RKO (cell line): ENCODE measurements at places on chromosomes 3 and 15.
A peak's percentile ranks its signal among the peaks of the same experiment; 100 is the strongest.

DNA sequence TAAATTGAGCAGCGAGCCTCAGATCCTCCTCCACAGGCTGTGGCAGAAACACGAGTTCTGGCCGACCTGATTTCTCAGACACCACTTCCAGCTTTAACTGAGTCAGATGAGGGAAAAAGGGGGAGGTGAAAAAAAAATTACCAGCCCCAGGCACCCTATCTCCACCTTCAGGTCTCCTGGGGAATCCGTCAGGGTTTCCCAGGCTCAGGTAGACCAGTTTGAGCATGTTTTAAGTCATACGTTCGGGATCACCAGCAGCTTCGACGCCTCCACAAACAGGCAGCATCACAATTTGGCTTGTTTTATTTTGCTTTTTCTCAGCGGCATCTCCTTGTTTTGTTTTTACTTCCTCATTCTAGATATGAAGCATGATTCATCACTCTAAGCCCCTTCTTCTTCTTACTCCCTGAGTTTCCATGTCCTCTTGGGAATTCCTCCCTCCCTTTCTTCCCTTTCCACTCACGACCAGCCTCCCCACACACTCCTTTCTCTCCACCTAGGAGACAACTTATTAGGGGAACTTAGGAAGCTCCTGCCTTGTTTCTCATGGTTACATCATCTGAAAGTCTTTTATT, 190.1 kb downstream of the ZNF621 start:
- no peak for DNase-seq

DNA sequence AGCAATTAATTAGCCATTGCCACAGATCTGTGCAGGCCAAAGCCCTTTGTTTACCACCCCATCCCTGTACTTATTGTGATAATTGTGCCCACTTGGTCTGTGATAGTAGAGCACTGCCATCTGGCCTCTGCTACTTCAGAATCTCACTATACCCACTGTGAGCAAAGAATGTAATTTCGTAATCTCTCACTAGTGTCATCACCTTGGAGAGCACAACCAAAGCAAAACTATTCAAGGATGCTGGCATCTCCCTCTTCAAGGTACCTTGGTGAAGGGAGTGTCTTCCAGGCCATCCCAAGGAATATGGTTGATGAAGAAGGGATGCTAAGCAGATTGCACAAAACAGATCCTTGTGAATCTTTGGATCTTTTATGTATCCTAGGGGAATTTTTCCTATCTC, 34.7 kb upstream of the NOX5 start:
- DNase-seq: no peak

GRCh38 chr3:76324101-76324500, 538.8 kb upstream of the ZNF717 start:
- no peak for DNase-seq

DNA sequence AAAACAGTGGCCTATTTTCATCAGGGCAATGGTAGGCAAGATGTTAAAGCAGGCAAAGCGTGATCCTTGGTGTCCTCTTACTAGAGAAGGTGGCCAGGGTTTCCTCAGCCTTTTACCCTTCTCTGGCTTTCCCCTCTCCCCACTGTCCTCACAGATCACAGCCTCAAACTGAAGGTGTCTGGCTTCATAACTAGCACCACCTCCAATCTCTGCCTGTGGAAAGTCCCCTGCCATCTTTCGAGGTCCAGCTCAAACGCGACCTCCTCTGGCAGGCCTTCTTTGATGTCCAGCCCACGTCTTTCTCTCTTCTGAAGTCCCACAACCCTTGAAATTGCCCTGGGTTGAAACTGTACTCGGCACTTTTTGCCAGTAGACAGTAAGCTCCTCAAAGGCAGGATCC, 35.9 kb downstream of the CYP19A1 start:
- DNase-seq: no peak

GRCh38 chr3:11465744-11466616, 177.7 kb downstream of the VGLL4 start:
- DNase-seq: no peak

- DNase-seq: no peak
Observed at GRCh38 chr3:159882790-159883779, 105.5 kb upstream of the IL12A start.

DNA sequence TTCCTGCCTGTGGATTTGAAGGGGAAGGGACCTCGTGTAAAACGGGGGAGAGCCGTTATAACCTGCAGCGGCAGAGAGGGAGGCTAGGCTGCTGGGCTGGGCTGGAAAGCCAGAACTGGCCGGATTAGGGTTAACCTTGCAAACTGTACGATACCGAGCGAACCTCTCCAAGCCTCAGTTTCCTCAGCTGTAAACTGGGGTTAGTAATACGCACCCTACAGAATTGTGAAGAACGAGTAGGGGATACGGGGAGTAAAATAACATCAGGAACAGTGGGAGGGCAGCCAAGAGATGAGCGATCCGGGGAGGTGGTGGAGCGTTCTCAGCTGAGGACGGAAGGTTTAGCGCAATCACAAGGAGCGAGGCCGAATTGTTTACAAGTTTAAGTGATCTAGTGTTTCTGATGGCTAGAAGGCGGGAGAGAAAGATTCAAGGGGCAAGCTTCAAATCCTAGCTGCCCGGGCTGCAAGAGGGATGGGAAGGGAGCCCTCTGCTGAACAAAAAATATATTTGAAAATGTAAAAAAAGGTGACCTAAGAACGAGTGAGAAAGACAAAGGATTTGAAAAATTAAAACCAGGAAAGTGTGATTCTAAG, 768 bp upstream of the SEMA5B start:
- peak; percentile 49 for DNase-seq

- DNase-seq: no peak
Observed at GRCh38 chr3:4806535-4807108, 172.6 kb upstream of the BHLHE40 start.

GRCh38 chr3:148367756-148368155, 329.9 kb upstream of the AGTR1 start:
- no peak for DNase-seq

GRCh38 chr3:185823078-185824044, 1.5 kb downstream of the IGF2BP2 start:
- DNase-seq: peak; percentile 65

DNA sequence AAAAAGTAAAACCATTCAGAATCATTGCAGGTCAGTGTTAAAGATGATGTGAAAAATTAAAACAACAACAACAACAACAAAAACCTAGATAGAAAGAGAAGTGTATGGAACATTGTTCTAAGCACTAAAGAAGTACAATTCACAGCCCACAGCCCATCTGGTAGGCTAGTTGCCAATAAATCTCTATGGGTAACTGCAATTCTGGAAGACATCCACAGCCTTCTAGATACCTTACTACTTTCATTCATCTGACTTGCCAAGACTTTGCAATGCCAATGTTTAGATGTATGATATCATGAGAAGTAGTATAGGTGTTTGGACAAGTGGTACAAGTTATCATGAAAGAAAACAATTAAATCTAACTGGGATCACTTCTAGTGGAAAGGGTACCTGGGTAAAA, 198.6 kb downstream of the VGLL3 start:
- no peak for DNase-seq

DNA sequence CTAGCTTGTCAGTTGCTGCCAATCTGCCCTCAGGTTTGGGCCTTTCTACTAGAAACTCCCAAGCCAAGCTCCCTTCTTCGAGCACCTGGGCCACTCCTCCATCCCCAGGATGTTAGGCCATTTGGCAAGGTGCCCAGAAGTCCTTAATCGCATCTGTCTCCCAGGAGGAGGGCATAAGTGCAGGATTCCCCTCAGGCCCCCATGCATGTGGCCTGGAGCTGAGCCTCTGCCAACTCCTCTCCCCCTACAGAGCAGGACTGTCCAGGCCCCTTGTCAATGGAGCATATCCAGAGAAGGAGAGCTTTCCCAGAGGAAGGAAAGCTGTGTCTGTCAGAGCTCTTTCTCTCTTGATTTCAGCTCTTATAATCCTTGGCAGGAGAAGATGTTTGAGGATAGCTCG, 182.6 kb upstream of the ROPN1 start:
- DNase-seq: no peak

- DNase-seq: no peak
Observed at GRCh38 chr3:197468866-197469382, 86.8 kb downstream of the BDH1 start.

GRCh38 chr3:127177226-127177625, 15.7 kb upstream of the PRR23E start:
- peak; percentile 5 for DNase-seq

GRCh38 chr3:83863380-83863779, 1095.4 kb upstream of the CADM2 start:
- no peak for DNase-seq

GRCh38 chr3:39234651-39235050, 42.3 kb upstream of the XIRP1 start:
- no peak for DNase-seq

GRCh38 chr3:71229905-71230657, 353.4 kb downstream of the FOXP1 start:
- no peak for DNase-seq

DNA sequence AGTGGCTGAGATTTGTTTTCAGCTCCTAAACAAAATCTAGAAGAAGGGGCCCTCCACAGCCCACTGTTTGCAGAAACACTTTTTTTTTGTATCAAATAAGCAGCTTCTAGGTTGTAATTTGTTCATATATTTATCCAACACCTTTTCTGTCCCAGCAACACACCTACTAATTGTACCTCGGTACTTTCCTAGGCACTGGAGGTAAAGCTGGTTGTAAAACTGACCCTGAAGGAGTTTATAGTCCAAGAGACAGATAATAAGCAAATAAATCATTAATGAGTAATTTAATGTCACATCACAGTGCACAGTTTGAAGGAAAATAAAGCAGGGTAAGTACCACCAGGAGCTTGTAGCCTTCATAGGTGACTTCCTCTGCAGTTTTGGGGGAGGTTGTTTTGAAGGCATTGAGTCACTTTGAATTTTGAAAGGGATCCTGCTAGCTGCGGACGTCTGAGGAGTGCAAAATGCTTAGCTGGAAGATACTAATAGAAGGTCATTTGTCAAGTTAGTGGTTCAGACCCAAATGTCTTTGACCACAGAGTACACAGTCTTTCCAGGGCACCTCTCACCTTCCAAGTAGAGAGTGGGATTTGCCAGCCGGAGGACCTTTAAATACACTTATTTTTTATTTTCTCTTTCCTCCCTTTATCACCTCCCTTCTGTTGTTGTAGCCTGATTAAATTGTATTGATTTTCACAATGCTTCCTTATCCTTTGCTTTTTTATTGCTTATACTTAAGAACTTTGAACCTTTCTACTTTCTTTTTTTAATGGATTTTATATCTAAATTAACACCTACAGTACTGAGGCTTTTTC, 53.8 kb downstream of the CMSS1 start:
- DNase-seq: no peak

DNA sequence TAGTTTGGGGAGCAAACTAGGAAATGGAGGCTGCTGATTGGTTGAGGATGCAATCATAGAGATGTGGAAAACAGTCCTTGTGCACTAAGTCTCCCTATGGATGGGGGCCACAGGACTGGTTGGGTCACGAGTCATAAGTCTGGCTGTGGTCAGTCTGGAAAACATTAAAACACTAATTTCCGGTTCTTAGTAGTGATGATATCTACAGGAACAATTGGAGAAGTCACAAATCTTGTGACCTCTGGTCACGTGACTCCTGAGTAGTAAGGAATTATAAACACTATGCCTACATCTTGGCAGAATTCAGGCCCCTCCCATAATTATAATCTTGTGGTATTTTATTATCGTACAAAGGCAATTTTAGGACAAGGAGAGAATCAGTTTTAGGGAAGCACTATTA, 317.3 kb upstream of the ARPP21 start:
- peak; percentile 22 for DNase-seq

- peak; percentile 40 for DNase-seq
Observed at GRCh38 chr3:72487078-72487765, 361.0 kb downstream of the SHQ1 start.

- DNase-seq: peak; percentile 28
Observed at GRCh38 chr15:75646944-75647364, 758 bp upstream of the SNX33 start.

DNA sequence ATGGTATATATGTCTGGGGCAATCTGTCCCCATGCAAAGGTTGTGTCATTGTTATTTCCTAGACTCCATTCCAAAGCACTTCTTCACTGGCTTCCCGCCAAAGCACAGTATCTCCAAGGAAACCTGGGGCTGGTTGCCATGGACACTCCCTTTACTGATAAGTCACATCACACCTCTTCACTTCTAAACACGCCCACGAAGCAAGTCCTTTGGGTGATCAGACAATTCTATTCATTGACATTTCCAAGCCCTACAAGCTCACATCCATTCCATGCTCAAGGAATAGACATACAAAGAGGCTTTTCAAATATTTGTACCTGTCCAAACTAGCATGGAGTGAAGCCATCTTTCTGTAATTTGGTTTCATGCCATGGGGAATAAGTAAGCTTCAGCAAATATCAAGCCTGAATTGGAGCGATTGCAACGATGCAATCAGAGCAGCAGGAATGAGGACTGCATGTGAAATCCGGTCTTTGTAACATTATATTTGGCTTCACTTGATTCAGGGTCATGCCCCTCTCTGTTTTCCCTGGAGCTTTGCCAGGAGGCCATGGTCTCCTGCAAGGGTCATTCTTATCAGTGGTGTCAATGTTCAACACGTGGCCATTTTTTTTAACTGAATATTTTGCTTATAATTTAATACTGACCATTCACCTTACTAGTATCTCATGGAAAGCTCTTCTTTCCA, 201.6 kb upstream of the TMC3 start:
- no peak for DNase-seq

GRCh38 chr3:122315619-122316018, 9.4 kb upstream of the CSTA start:
- no peak for DNase-seq

DNA sequence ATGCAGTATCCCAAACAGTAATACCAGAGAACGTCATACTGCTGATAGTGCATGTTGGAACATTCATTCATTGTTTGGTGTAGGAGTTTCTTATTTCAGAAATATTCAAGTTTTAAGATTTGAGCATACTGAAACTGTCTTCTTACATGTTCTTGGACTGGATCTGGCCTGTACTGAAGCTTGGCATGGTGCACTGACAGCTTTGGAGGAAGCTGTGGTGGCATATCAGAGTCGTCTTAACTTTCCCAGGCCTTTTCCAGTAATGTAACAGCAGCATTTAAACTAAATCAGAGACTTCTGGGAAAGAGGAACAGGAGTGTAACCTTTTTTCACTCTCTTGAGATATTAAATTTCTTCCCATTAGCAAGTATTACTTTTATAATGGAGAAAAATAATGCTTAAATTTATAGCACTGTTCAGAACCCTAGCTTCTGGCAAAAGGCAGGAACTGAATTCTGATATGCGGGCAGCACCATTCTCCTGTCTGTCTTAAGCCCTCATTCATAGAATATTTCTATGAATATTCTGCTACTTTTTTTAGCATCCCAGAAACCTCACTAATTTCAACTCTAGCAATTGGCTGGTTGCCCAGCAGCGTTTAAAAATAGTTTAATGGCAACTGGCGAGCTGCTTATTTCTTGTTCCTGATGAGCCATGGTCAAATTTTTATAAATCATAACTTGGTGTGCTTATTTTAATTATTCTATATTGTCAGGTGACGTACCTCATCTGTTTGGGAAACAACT, 31.1 kb downstream of the DNAJC13 start:
- DNase-seq: no peak

GRCh38 chr15:48800811-48801455, 9.9 kb downstream of the CEP152 start:
- DNase-seq: no peak

DNA sequence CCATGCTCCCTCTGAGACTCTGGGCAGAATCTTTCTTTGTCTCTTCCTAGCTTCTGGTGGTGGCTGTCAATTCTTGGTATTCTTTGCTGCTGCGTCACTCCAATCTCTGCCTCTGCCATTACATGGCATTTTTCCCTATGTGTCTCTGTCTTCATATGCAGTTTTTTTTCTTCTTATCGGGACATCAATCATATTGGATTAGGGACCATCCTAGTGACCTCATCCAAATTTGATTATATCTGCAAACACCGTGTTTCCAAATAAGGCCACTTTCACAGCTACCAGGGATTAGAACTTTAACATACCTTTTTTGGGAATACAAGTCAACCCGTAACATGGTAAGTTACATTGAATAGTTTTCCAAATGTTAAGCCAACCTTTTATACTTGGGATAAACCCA, 358.2 kb upstream of the FRG2C start:
- DNase-seq: no peak
